ENCODE measurements at places on chromosomes 1 and 21. TPM values are rescaled to one million over a fixed set of nuclear protein-coding genes. Genes with fewer than 3 reads are reported as not detected.

Gene FCRL2
- total RNA-seq: not detected

GRCh38 chr21:44912158-44912473 is 8.6 kb downstream of the ITGB2 start:
- peaks cover 8% of the 10 kb centered on the region for H3K4me1 ChIP-seq
- H3K4me3 ChIP-seq: no peak overlapping the region
- H3K27me3 ChIP-seq: no peaks in the 10 kb centered on the region
- no peak for DNase-seq
- no peak overlapping the region for H3K27ac ChIP-seq

DNA sequence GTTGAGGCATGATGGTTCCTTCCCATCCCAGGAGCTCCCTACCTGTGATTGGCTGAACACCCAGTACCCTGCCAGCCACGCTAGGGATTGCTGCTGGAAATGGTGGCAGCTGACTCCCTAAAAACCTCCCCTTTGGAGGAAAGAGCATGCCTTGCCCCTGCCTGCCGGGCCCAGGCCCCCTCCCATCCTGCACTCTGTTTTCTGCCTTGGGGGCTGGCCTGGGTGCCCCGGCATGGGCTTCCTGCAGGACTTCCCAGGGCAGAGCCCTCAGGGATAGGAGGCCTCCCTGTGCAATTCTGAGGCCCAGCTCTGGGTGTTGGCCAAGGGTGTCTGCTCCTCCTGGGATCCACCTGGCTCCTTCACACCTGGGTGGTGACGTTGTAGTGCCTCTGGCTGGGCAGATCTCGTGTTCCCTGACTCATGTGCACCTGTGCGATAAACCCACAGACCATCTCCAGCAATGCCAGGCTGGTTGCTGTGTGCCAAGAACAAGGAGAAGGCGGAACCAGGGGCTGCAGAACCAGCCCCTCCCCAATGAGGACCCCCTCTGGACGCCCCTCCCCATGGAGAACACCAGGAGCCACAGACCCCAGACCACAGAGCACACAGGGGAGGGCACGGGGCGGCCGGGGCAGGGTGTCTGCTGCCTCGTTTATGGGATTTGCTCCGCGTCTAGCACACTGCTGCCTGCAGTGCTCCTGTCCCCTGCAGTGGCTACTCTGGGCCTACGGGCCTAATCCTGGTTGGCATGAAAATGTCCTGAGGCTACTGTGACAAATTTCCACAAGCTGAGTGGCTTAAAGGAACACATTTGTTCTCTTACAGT is 13.6 kb downstream of the CSTB start:
- no peaks in the 10 kb centered on the region for H3K27me3 ChIP-seq
- no peak for DNase-seq
- no peak overlapping the region for H3K4me3 ChIP-seq
- peaks cover 5% of the 10 kb centered on the region for H3K36me3 ChIP-seq
- H3K4me1 ChIP-seq: no peaks in the 10 kb centered on the region

DNA sequence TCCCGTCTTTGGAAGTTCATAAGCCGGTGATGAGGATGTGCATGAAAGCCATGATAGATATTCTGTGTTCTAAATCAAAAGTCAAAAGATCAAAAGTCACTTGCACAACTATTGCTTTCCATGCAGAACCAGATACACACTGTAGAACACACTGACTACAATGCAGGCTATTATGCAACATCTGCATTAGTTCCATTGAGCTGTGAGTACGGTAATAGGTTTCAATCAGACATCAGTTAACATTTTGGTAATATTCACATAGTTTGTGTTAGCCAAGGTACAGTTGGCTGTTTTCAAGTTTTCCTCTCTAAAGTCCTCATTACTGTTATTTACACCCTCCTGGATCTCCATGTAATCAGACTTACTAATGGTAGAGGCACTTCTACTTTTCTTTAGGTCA is 3.1 kb downstream of the KCNA2 start:
- H3K4me1 ChIP-seq: peaks cover 5% of the 10 kb centered on the region
- H3K36me3 ChIP-seq: no peaks in the 10 kb centered on the region
- no peak overlapping the region for H3K27ac ChIP-seq
- H3K27me3 ChIP-seq: no peaks in the 10 kb centered on the region
- DNase-seq: no peak

- H3K4me1 ChIP-seq: no peaks in the 10 kb centered on the region
- H3K27me3 ChIP-seq: no peaks in the 10 kb centered on the region
- no peak overlapping the region for H3K4me3 ChIP-seq
- no peak overlapping the region for H3K27ac ChIP-seq
- peak; percentile 5 for DNase-seq
- no peaks in the 10 kb centered on the region for H3K36me3 ChIP-seq
Observed at GRCh38 chr1:217911908-217912307, 280.8 kb downstream of the SPATA17 start.

GRCh38 chr1:68675336-68675735 is 178.5 kb upstream of the DEPDC1 start:
- no peak for DNase-seq
- H3K36me3 ChIP-seq: no peaks in the 10 kb centered on the region
- no peak overlapping the region for H3K4me3 ChIP-seq
- no peaks in the 10 kb centered on the region for H3K27me3 ChIP-seq
- no peaks in the 10 kb centered on the region for H3K4me1 ChIP-seq
- H3K27ac ChIP-seq: no peak overlapping the region

GRCh38 chr1:119226321-119226720 is 85.9 kb upstream of the WARS2 start:
- no peaks in the 10 kb centered on the region for H3K36me3 ChIP-seq
- DNase-seq: no peak
- no peaks in the 10 kb centered on the region for H3K27me3 ChIP-seq
- no peak overlapping the region for H3K4me3 ChIP-seq
- no peak overlapping the region for H3K27ac ChIP-seq
- no peaks in the 10 kb centered on the region for H3K4me1 ChIP-seq

GRCh38 chr1:8816831-8817411 is 519 bp downstream of the RERE start:
- peak; percentile 62 for DNase-seq
- H3K27me3 ChIP-seq: no peaks in the 10 kb centered on the region
- peak overlapping the region; percentile 94 for H3K27ac ChIP-seq
- H3K4me1 ChIP-seq: peaks cover 51% of the 10 kb centered on the region

All from thyroid gland (tissue), 4 donors.